ENCODE measurements at places on chromosomes 2 and 18.

GRCh38 chr2:168166902-168167510 is 80.4 kb downstream of the STK39 start:
- no peak for DNase-seq

GRCh38 chr2:238435752-238436096 is 9.0 kb downstream of the ASB1 start:
- DNase-seq: no peak

DNA sequence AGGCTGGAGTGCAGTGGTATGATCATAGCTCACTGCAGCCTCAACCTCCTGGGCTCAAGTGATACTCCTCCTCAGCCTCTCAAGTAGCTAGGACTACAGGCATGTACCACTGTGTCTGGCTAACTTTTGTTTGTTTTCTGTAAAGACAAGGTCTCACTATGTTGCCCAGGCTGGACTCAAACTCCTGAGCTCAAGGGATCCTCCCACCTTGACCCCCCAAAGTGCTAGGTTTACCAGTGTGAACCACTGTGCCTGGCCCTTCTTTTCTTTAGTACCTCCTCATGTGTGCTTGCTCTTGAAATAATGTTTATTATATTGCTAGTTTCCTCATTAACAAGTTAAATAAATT is 19.0 kb upstream of the COBLL1 start:
- DNase-seq: no peak

- DNase-seq: no peak
Measured at GRCh38 chr18:3499501-3499900, 49.5 kb downstream of the TGIF1 start.

GRCh38 chr2:132668189-132668823 is 1.7 kb downstream of the LYPD1 start:
- no peak for DNase-seq

Data from C1 segment of cervical spinal cord (tissue), 14 donors.